Jurkat, Clone E6-1 (cell line): ENCODE measurements at places on chromosomes 6 and 20.
A peak's percentile ranks its signal among the peaks of the same experiment; 100 is the strongest.

DNA sequence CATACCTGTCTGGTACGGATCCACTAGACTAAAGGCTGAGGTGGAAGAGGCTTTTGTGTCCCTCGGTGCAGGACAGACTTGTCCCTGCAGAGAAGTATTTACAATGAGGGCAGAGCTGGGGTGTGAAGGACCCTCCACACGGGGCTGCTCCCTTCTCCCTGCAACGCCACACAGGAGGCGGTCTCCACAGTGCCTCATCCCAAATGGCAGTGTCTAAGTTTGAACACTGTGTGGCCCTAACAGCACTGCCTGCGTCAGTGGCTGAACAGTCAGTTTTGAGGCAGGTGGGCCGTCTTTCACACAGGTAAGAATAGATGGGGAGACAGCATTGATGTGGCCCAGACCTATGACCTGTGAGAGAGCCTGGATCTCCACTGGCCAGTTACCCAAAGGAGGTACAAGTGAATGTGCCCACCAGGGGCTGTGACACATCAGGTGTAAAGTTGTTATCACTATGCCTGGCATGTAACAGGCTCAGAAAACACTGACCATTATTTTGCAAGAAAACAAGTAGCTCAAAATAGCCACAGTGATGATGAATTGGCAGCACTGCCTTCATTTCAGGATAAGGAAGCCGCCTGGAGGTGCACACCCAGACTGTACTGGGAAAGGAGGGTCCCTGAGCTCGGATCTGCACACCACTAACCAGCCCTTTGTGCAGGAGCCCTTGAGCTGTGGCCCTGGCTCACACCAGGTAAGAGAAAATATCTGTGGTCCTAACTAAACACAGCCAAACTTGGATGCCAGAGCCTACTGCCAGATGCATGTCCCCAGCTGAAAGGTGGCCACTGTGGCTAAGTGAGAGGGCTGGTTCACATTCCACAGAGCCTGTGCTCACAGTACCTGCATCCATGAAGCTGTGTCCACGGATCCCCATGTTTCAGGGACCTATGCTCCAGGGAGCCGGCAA is 246.7 kb downstream of the DLL1 start:
- no peak for DNase-seq

DNA sequence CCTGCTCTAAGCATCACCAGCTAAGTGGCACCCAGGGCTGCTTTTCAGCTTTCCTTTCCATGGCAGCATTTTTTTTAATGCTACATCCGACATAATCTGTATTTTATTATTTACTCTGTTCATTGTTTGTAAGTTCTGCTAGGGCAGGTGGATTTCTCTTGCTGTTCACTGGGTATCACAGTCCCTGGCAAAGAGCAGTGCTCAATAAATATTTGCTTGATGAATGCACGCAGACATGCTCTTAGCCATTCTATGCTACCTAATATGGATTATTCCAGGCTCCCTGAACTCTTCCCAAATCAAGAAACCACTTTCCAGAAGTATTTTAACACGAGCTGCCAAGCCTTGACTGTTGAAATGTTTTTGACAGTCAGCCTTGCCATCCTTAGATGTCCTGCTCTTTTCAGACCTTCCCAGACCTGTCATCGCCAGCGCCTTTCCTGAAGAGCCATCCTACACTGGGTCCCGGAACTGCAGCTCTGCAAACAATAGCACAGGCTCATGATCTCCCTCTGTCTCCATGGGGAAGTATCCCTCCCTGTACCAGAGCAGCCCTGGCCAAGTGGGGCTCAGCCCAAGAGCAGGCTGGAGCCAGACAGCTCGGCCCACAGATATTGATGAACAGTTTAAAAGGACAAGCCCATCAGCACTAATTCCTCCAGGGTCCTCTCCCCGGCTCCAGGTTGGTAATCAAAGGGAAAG is 136.5 kb upstream of the CDH4 start:
- no peak for DNase-seq

DNA sequence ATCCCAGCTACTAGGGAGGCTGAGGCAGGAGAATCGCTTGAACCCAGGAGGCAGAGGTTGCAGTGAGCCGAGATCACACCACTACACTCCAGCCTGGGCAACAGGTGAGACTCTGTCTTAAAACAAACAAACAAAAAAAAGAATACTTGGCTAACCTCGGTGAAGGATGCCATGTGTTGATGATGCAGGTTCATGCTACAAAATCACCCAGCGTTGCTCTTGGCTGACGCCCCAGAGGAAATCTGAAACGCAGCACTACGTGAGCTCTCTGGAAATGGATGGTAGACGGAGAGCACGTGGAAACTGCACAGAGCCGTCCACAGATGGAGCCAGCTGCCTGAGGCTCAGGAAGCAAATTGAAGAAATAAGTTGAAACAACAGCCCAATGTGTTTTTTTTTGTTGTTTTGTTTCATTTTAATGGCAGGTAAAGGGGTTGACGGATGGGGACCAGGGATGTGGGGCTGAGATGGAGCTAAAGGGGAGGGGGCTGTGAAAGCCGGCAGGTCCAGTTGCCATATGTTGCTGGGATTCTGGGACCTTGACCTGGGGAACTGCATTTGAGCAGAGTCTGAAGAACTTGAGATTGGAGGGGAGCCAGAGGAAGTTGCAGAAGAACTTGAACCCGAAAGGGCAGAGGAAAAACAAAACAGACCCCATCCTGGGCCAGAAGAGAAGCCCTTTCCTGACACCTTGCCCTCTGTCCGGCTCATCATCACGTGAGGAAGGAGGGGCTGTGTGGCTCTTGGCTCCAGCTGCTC is 12.8 kb upstream of the MANBAL start:
- DNase-seq, result peak; percentile 18

DNA sequence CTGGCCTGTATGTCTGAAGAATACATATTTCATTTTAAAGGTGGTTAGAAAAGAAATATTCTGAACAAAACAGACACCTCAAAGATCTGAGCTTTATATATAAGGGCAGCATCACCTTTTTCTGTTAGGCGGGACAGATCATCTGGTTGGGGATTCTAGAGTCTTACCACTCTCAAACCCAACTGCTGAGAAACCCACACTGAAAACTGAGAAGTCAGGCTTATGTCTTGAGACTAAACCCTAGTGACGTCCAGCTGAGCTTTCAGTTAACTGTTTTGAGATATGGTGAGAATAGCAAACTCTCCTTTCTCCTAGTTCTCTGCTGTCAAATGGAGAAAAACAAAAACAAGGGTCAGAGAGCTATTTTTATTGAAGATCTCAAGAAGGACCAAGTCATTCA is 63.7 kb upstream of the CCN6 start:
- no peak for DNase-seq

DNA sequence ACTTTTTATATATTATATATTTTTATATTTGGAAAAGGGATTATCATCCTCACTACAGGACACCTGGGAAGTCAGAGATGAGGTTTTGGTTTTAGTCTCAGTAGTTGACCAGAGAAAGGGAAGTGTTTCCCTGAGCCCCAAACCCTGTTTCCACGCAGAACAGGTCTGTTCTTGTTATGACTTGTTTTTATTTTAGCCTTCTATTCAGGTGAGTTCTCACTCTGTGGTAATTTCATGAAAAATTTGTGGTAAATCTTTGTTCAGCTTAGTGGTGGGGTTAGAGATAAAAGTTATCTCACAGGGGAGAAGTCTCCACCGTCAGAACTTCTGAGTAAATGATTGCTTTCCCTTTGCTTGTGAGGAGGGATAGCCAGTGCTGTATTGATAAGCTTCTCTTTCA is 224.9 kb downstream of the FARS2 start:
- DNase-seq, result no peak

GRCh38 chr6:114377881-114378280 is 35.1 kb upstream of the HS3ST5 start:
- DNase-seq, result no peak

GRCh38 chr6:99276747-99277146 is 72.7 kb downstream of the FAXC start:
- no peak for DNase-seq

GRCh38 chr6:159616456-159616855 is 76.6 kb downstream of the SOD2 start:
- no peak for DNase-seq

GRCh38 chr6:68296126-68296525 is 339.0 kb upstream of the ADGRB3 start:
- DNase-seq, result no peak

- no peak for DNase-seq
Observed at GRCh38 chr6:306641-307061, 14.4 kb downstream of the DUSP22 start.

- no peak for DNase-seq
Observed at GRCh38 chr6:111076024-111076695, 11.1 kb upstream of the SLC16A10 start.

- no peak for DNase-seq
Observed at GRCh38 chr6:29941916-29942274, 437 bp upstream of the HLA-A start.

- no peak for DNase-seq
Observed at GRCh38 chr6:40946738-40947301, 92.2 kb downstream of the UNC5CL start.

DNA sequence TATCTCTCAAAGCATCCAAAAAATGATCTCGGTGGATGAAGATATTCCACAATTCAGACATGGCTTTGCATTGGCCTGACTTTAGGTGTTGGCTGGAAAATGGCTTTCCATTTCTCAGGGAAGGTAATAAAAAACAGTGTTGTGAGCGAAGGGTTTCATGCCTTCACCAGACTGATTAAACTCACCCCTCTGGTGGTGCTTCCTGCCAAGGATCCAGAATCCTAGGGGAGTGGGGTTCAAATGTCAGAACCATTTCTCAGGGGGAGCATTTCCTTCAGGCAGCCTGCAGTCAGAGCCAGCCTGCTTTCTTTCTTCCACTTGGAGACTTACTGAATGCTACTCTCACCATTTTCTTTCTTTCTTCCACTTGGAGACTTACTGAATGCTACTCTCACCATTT is 45.7 kb upstream of the SMIM28 start:
- no peak for DNase-seq

DNA sequence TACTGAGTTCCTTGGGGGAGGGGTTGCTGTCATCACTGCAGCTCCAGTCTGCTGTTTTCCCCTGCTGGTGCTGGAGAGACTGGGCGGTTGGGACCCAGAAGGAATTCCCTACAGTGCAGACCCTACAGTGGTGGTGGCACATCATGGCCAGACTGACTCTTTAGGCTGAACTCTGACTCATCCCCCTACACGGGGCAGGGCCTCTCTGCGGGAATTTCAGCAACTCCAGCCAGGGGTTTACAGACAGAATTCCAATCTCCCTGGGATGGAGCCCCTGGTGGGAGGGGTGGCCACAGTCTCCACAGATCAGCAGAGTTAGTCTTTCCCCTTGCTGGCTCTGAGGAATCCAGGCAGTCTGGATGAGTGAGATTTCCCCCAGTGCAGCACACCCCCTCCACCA is 46.9 kb upstream of the MAPK13 start:
- DNase-seq, result no peak

- DNase-seq, result no peak
Observed at GRCh38 chr6:139368661-139369060, 5.8 kb downstream of the CITED2 start.

DNA sequence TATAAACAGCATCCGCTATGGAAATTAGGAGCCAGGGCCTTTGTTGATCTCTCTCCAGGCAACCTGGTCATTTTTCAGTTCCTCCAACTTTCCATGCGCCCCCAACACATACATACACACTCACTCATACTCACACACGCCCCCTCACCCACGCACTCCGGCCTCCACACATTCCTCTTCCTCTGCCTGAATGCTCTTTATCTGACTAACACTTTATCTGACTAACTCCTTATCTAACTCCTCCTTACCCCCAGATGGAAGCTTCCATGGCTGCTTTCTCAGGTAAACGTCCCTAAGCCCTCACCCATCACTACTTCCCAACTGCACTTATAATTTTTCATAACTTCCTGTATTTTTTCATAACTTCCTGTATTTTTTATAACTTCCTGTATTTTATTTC is 17.4 kb downstream of the CASS4 start:
- no peak for DNase-seq

DNA sequence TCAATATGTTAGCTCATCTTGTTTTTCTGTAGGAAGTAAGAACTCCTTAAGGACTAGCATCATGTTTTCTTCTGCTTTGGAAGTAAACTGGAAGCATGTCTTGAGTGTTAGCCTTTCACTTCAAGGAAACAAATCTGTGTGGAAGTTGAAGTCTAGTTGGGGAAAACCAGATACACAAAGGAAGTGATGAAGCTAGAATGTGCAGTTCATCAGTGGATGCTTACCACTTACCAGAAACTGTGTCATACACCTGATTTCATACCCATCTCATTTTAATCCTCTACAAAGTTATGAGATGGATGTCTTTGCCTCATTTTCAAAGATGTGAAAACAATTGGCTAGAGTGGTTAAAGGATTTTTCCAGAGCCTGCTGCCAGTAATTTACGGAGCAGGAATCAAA is 75.8 kb downstream of the TMEM170B start:
- no peak for DNase-seq

- DNase-seq, result no peak
Observed at GRCh38 chr20:57167971-57168701, 98.3 kb downstream of the BMP7 start.

DNA sequence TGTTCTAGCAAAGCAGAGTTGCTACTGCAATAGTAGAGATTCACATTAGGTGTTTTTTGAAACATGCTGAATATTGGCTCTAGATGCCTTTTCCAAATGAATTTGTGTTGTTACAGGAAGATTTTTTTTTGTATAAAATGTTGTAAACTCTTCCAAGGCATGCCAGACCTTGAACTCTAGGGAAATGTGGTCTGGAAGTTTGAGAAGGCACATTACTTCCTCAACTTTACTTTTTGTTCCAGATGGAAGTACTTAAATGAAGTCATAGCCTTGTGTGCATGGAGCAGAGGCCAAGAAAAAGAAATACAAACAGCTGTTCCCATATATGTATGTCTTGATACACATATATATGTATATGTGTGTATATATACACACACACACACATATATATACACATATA is 585.7 kb upstream of the MARCKS start:
- no peak for DNase-seq

- DNase-seq, result no peak
Observed at GRCh38 chr6:165447141-165447540, 137.7 kb upstream of the C6orf118 start.

DNA sequence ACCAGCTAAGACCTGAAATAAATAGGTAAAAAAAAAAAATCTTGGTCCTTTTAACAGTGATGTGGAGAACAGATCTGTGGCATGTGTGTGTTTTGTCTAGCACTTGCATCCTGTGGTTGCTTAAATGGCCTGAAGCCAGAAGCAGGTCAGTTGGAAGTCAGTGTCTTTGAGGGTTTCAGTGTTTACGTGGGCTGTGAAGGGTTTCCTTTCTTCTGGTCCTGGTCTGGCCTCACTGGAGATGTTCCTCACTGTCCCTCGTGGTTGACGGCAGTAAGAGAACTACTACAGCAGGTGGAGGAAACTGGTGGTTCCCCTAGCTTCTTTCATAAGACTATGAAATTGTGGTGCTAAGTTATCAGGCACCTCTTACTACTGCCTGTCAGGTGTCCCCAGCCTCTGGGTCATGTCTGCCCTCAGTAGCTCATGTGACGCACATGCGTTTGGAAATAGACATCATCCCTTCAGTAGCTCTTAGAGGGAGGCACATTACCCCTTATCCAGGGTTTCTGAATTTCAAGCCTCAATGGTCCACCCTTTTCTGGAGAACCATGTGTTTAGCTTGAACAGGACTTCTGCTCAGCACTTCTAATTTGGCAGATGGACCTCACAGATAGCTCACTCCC is 59.4 kb upstream of the SCP2D1 start:
- no peak for DNase-seq
